Frontal cortex (tissue), 4 donors: ENCODE measurements at places on chromosomes 12 and 14. TPM values are rescaled to one million over a fixed set of nuclear protein-coding genes. Genes with fewer than 3 reads are reported as not detected.
A peak's percentile ranks its signal among the peaks of the same experiment; 100 is the strongest.

HAL gene
- not detected for total RNA-seq

KLHL28 gene
- 48.1 TPM for total RNA-seq

RGS6 gene
- 4.9 TPM for total RNA-seq

GPR135 gene
- 5.3 TPM for total RNA-seq

SETD1B gene
- total RNA-seq, result 2.4 TPM

ETFRF1 gene
- total RNA-seq, result 29.8 TPM

METTL25 gene
- 28.1 TPM for total RNA-seq

TMEM132C gene
- total RNA-seq, result 4.1 TPM

DTX3 gene
- 51.4 TPM for total RNA-seq

KRT78 gene
- not detected for total RNA-seq

GPR65 gene
- under 0.01 TPM for total RNA-seq

TAS2R30 gene
- total RNA-seq, result 6.5 TPM

DNA sequence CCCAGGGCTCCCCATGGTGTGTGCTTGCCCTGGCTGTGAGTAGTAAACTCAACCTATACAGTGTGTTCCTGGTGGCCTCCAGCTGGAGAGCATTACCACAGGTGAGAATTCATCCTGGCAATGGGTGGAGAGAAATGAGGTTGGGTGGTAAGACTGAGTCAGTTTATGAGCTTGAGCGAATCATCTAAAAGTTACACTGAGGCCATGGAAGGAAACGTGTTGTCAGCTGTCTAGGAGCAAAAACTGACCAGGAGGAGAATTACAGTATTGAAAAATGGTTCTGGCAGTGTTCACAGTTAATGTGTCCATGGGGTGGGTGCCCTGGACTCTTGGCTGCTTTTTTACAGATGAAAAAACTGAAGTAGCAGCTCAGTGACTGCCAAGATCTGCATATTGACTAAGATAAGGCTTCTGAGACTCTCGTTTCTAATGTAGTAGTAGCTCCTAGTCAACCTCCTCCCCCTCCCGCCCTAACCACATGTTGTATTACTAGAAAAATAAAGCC lies 202.0 kb upstream of the AMIGO2 start:
- no peak for DNase-seq

GRCh38 chr12:49979016-49979586 lies 6.4 kb downstream of the AQP6 start:
- no peak for DNase-seq

GRCh38 chr12:46442738-46443137 lies 70.2 kb upstream of the SLC38A2 start:
- DNase-seq, result no peak

DNA sequence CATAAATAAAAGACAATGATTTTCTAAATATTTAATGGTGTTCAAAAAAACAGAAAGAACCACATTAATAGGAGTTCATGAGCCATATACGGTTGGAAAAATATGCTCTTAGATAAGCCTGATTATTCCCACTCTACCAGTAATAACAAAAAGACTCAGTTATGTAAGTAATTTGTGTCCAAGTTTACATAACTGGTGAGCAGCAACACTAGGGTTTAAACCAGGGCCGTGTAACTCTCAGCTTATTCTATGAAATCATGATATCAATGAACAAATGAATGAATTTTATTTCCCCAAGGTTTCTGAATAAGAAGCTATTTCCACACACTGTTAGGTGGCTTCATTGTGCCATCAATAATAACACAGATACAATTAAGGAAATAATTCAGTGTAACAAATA lies 98.3 kb downstream of the GARIN6 start:
- no peak for DNase-seq

- DNase-seq, result no peak
Measured at GRCh38 chr14:92965281-92965680, 42.3 kb downstream of the CHGA start.

DNA sequence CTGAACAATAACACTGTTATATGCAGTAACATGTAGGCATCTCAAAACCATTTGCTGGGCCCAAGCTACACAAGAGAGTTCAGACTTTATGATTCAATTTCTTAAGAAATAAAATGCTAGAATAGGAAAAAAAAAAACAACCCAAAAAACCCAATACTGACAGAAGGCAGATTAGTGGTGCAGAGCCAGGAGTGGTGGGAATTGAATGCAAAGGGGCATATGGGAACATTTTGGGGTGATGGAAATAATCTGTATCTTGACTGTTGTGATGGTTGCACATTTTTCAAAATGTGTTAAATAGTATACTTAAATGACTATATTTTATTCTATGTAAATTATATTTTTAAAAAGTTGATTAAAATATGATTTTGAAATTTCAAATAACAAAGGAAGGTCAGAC lies 23.4 kb upstream of the FGF6 start:
- DNase-seq, result no peak

GRCh38 chr14:69547701-69548348 lies 26.8 kb downstream of the CCDC177 start:
- DNase-seq, result no peak

- DNase-seq, result no peak
Measured at GRCh38 chr12:84658877-84659276, 253.7 kb downstream of the SLC6A15 start.

DNA sequence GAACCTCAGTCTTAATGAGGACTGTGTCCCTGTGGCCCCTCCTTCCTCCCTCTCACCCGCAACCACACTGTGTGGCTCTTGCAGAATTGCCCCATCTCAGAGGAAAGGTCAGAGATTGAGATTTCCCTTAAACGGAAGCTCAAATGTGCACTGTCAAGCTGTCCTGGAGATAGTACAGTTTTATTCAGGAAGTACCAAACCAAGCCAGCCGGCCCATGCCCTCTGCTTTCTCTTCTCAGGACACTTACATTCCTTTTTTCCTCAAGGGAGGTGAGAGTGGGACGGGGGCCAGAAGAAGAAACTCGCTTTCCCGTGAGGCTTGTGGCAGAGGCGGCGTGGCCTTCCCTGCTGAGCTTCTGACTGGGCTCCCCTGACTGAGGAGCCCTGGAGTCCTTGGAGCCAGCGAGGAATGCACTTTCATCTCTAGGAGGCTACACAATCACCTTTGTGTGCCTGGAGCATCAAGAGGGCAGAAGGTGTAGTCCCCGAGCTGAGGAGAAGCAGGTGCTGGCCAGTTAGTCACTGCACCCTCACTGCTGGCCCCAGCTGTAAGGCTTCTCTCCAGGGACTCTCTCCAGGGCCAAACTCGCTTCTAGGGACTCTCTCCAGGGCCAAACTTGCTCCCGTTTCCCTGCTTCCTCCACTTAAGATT lies 24.1 kb upstream of the ATP2A2 start:
- no peak for DNase-seq

DNA sequence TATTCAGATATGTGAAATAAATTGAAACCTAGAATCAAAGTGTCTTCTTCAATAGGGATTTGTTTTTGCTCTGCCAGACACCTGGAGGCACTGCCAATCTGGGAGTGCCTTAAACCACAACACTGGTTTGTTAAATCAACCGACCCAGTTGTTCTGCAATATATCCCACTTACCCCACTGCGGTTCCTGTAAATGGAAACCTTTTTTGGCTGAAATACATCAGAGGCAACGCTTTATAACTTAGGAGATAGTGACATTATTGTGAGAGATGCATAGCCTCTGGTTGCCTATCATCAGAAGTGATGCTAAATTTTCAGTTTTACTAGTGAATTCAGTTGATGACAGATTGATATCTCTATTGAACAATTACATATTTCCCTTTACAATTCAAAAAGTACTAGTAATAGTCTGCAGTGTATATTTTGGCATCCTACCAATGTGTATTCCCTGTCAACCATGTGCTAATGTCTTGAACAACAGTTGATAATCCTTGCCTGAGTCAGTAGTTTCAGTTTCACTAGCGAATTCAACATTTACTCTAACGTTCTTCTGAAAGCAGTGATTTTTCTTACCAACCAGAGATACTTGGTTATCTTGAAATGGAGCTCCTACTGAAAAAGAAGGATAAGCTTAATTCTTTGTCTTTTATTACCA lies 30.5 kb downstream of the PPP2R5C start:
- peak; percentile 36 for DNase-seq

DNA sequence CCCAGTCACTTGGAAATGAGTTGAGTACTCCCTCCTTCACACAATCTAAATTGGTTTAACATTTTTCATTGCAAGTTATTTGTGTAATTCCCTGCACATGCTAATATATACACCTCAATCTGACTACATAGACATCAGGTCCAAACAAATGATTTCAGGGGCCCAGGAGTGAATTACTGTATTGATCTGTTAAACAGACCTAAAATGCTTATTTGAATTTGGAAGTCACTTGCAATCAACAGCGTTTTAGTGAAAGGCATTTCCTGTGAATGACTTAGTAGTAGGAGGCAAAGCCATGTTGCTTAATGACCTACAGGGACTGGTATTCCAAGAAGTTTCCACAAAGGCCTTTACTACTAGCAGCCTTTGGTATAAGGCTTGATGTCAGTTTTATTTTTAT lies 22.6 kb upstream of the SLC15A5 start:
- DNase-seq, result no peak

GRCh38 chr12:45343269-45344051 lies 127.6 kb downstream of the ANO6 start:
- no peak for DNase-seq

GRCh38 chr12:98532687-98533304 lies 17.4 kb downstream of the TMPO start:
- no peak for DNase-seq

GRCh38 chr14:98594156-98594555 lies 677.8 kb downstream of the BCL11B start:
- no peak for DNase-seq

DNA sequence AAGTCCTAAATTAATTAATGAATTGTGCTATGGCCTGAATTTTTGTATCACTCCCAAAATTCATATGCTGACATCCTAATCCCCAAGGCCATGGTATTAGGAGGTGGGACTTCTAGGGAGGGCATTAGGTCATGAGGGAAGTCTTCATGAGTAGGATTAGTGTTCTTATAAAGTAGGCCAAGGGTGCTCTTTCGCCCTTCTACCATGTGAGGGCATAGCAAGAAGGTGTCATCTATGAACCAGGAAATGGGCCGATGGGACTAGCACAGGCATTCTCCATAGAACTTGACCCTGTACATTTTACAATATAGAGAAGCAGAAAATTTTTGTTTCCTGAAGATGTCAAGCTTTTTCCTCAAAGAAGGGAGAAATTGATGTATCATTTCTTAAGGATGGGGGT lies 12.5 kb downstream of the SYT10 start:
- DNase-seq, result no peak

- DNase-seq, result no peak
Measured at GRCh38 chr12:2924019-2924418, 33.3 kb downstream of the TULP3 start.

- DNase-seq, result no peak
Measured at GRCh38 chr12:72717036-72717435, 444.9 kb downstream of the TRHDE start.

GRCh38 chr12:128510511-128510910 lies 243.5 kb downstream of the TMEM132C start:
- DNase-seq, result no peak

DNA sequence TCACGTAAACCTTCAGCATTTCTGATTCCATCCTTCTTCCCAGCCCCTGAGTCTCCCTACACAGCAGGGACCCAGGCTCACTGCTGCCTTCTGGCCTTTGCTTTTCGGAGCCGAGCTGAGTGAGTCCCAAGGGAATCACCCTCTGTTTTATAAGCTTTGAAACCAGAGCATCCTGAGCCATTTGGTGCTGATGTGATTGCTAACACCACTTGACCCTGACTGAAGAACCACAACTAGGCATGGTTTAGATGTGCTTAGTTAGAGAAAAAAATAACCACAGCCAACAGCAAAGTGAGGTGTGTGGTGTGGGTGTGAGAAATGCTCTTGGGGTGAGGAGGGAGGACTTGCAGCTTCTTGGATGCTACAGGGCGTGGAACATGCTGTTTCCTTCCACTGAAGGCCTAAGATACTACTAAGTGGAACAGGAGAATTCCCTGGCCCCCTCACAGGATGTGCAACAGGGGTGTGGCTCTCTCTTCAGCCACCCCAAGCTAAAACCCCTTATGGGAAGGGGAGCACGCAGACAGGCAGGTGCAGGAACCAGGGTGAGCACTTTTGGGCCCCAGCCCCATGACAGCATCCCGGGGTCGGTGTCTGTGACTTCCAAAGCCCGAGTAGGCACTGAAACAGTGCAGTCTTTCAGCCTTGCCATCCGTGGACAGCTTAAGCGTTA lies at the start of gene TC2N:
TC2N (minus strand) TSS at position 221 of the 673 bp plus-strand sequence. CDS start 53,767 bp downstream, outside the sequence.
- DNase-seq, result no peak

DNA sequence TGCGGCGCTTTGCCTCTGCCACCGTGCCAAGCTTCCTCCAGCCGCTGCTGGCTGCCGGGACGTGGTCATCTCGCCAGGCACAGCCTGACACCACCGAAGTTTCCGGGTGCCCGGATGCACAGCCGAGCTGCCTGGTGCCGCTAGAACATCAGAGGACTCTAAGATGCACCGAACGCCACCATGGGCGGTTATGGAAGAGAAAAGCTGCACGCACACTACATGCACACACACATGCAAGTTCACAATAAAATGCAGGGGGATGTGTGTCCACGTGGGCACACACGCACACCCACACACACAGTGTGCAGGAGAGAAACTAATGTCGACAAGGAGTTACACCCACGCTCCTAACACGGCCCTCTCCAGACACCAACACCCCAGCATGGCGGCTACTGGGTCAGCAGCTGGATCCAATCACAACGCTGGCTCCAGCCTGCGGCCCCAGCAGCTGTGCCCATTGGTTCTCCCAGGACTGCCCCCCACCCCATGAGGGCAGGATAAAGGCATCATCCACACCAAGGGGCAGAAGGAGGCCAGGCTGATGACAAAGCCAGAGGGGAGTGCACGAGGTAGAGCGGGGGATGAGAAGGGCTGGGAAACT lies 82.7 kb downstream of the BCL11B start:
- peak; percentile 46 for DNase-seq

DNA sequence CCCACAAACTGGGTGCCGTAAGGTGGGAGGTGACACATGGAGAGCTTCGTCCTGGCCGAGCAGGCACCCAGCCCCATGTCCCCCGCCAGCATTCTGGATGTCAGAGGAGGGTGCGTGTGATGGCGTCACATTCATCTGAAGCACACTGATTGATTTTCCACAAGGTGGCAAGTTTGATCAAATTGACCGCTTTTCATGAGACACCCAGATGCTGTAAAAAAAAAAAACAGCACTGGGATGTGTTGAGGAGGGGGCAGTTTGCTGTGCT lies 24.2 kb downstream of the SLC25A29 start:
- DNase-seq, result no peak

GRCh38 chr12:12443431-12443878 lies 86.6 kb downstream of the BORCS5 start:
- DNase-seq, result no peak
